ENCODE measurements at places on chromosomes 6 and 20.

DNA sequence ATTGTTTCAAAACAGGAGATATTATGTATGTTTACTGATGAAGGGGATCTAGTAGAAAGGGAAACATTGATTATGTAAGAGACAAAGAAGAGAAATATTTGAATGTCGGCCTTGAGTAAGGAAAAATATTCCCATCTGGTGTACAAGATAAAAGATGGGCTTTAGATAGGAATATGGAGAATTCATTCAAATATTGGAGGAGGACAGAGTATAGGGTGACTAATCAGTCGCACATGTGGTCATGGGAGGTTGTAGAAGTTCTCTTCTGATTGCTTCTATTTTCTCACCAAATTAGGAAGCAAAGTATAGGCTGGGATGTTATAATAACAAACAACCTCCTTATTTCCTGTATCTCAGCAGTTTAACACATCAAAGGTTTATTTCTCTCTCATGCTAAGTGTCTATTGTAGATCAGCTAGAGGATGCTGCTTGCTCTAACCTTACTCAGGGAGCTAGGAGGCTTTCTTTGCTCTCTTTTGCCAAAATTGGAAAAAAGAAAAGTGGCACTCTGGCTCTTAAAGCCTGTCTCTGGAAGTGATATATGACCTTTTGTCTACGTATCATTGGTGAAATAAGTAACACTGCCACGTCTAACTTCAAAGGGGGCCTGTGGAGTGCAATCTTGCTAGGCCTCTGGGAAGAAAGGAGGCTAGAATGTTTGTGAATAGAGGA lies 1.2 kb upstream of the HDDC2 start:
- DNase-seq, result no peak

DNA sequence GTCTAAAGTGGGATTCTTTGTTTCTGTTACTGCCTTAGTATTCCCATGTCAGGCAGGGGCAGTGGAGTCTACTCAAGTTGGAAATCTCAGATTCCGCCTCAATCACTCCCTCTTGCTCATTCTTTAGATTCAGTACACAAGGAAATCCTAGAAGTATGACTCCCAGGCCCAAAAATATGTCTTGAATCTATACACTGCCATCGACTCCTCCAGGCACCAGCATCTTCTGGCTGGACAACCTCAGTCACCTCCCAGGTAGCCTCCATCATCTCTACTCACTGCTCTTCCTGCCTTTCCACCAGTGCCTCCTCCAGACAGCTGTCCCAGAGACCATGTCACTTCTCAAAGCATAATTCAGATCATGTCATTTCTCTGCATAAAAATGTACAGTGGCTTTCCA lies 329.9 kb downstream of the CDC5L start:
- DNase-seq, result no peak

- DNase-seq, result no peak
Measured at GRCh38 chr6:7899101-7899888, 11.3 kb downstream of the TXNDC5 start.

GRCh38 chr6:56849896-56850295 lies 105.0 kb upstream of the BEND6 start:
- DNase-seq, result no peak

- no peak for DNase-seq
Measured at GRCh38 chr20:39941245-39941644, 747.8 kb downstream of the MAFB start.

GRCh38 chr20:33070111-33071053 lies 9.1 kb upstream of the BPIFB4 start:
- DNase-seq, result no peak

DNA sequence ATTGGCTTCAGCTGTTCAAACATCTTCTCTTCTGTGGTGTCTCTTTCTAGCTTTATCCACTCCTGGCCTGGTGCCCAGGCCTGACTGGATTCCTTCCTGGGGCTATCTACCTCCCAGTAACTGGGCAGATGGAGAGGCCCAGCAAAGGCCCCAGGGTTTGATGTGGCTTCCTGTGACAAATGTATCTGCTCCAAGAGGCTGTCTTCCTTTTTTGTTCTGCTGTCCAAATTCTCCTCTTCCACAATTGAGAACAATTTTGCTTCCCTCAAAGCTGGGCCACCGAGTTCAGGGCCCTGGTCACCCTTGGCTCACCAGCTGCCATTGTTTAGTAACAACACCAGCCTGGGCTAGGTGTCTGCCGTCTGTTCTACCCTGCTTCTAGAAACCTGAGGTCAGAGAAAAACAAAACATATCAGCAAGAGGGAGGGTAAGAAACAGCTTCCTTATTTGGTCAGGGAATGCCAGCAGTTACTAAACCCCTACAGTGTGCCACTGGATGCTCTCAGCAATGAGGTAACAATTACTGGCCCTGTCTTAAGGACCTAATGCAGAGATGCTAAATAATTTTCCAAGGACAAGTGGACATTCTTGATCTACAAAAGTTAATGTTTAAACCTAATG lies 3.9 kb downstream of the ZFP57 start:
- no peak for DNase-seq

- DNase-seq, result no peak
Measured at GRCh38 chr6:131852200-131852599, 44.4 kb downstream of the ENPP1 start.

GRCh38 chr6:11231564-11232192 lies 790 bp downstream of the NEDD9 start:
- no peak for DNase-seq

GRCh38 chr20:34526466-34526865 lies 10.2 kb downstream of the DYNLRB1 start:
- DNase-seq, result no peak
